ENCODE measurements at places on chromosomes 1 and 21.

DNA sequence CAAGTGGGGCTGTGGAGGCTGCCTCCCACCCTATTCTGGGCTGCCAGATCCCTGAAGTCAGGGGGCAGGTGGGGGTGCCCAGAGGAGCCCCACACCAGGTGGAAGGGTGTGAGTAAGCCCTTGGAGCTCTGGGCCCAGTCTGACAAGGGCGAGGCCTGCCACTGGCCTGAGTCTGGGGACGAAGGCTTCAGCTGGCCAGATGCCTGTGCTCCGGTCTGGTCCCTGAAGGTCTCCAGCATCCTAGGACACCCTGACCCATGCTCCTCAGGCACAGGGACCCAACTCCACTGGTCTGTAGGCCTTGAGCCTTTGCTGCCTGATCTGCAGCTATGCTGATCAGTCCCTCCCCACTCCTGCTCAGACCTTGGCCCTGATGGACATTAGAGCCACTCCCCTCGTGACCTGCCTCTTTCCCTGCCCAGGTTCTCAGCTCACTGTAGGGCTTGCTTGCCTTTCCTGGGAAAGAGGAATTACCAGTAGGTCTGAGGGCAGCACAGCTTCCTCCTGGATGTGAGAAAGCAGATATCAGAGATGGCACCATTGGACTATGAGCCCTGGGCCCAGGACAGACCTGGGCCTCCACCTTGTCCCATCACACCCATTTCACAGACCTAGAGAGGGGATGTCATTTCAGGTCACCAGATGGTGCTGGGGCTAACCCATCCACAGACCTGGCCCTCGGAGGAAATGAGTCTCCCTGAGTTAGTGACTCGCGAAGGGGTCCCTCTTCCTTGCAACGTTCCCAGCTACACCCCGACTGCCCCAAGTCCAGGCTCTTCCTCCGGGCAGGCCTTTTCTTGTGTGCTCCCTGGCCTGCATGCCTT is 32.8 kb upstream of the CSF3R start:
- no peak for DNase-seq

DNA sequence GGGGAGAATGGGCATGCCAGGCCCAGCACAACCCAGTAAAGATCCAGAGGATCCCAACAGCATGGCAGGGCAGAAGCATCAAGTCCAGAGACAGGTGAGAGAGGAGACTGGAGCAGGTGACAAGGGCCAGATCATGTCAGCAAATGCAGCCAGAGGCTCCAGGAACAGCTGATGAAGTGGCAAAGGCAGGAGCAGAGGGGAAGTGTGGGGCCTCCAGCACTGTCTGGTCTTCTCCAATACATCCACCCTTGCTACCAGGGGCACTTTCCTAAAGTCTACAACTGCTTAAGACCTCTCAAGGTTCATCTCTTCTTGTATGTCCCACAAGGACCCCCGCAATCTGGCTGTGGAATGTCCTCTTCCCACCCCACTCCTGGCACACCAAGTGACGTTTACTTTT is 17.4 kb downstream of the FAM163A start:
- DNase-seq: no peak

DNA sequence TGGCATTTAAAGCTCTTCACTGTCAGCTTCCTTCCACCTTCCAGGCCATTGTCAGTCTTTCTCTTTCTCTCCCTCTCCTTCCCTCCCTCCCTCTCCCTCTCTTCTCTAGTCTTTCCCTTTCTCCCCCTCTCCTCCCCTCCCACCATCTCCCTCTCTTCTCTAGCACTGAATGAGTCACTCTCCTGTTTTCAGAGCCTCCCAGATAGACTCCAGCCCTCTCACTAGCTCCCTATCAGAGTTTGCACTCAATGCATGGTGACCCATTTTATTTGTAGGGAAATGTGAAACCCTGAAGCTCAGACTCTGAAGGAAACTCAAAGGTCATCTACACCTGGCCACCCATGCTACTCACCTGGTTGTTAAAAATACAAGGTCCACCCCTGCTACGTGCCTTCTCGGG is 4.4 kb upstream of the MATN1 start:
- peak; percentile 62 for DNase-seq

DNA sequence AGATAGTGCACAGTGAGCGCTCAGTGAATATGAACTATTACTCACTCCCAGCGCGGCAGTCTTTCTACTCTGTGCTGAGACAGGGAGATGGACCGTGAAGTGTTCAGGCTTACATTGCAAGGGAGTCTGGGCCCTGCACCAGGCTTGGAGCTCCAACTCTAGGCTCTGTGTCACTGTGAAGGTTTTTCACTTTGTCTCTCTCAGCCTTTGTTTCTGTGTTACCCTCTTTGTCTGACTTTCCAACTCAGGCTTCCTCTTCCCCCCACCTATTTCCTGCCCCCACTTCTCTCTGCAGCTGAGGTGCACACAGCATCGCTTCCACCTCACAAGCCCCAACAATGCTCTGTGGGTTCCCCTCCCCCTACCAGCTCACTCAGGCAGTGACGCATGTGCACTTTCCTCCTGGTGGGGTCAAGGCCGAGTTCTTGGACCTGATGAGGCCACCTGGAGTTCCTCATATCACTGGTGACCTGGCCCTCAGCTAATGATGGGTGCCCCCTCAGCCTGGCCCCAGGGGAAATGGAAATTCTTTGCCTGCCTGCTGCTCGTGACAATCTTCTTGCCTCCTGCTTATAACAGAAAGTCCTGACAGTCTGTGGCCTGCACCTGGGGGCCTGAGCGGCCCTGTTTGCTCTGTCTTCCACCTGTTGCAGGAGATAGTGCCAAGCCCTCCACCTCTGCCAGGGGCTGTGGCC is 1.1 kb upstream of the LCK start:
- peak; percentile 34 for DNase-seq

DNA sequence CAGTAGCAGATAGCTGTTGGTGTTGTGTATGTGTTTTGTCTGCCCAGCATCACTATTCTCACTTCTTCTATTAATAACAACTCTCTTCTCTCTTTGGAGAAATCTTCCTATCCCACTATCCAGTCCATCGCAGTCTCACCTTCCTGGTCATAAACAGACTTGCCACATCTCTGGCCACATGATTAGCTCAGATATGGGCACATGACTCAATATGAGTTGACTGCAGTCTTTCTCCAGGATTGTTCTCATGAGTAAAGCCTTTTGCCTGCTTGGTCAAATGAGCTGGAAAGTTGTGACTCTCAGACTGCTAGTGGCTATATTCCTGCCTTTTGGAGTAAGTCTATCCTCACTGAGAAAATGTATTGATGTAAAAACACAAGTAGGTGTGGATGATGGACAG is 32.9 kb upstream of the TADA1 start:
- peak; percentile 32 for DNase-seq

DNA sequence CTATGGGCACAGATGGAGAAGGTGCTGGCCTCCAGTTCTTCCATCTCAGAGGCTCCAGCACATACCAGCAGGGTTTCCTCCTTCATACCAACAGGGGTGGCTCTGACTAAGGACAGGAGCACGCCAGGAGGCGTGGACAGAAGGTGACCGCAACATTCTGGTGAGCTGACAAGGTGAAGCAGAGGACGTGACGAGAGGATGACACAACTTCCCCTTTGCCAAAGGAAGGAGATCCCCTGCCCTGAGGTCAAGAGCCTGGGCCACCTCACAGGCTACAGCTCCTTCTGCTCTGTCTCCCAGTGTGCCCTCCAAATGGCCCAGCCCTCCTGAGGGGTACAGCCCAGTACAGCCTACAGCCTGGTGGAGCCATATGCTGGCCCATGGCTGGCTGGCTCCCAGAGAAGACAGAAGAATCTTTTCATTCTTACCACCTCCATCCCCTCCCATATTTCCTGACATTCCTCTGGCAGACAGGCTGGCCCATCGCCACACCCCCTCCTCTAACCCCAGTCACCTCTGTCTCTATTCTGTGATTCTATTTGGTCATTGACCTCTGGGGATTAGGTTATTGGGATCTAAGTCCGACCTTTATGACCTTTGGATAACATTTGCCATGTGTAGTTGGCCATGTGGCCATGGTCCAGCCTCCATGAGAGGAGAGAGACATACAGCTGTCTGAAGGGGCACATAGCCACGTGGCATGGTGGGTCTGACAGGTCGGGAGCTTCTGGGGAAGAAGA is 5.1 kb upstream of the LAMB3 start:
- peak; percentile 69 for DNase-seq

- DNase-seq: no peak
Measured at GRCh38 chr1:20658166-20658915, 2.8 kb downstream of the DDOST start.

GRCh38 chr1:160371756-160372155 is 4.9 kb downstream of the NHLH1 start:
- DNase-seq: no peak

GRCh38 chr1:166918088-166918955 is 42.3 kb upstream of the TADA1 start:
- DNase-seq: no peak

DNA sequence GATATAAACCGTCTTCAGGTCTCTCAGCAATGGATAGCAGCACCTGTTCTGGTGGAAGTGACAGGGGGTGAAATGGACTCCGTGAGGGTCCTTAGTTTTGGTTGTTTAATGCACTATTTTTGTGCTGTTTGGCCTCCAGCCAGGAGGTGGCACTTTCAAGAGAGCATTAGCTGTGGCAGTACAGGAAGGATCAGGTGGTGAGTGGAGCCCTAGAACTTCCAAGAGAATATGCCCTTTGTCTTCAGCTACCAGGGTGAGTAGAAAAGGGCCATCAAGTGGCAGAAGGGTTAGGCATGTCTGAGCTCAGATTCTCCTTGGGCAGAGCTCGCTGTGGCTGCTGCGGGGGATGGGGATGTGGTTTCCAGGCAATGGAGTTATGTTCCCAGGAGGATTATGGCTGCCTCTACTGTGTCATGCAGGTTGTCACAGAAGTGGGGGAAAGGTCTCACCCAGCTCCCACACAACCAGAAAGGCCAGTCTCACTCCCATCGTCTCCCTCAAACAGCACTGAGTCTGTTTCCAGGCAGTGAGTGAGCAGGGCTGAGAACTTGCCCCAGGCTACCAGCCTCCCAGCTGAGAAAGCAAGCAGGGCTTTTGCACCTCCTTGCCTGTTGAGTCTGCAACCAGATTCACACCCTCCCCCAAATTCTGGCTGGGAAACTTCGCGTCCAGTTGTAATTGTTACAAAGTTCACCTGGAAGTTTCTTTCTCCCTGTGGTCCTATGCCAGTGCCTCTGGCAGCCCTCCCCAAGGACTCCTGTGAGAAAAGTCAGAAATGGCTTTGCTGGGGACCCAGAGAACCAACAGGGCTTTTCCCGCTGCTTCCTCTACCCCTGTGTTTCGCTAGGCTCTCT is 39.1 kb upstream of the TTLL7 start:
- no peak for DNase-seq

GRCh38 chr21:46374761-46375389 is 50.9 kb downstream of the PCNT start:
- DNase-seq: no peak

DNA sequence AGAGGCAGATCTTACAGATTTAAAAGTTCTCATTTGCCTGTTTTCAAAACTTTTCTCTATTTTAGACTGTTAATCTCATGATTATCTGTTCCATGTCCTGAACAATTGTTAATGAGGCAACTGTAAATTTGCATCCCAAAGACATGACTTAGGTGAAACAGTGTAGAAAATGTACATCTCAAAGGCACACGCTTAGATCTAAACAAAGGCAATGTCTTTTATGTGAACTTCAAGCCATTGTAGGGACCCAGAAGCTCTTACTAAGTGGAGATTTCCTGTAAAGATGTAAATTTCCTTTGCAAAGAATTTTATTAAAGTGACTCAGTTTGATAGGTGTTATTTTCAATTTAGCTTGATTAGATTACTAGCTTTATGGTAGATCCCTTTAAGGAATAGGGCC is 125.2 kb upstream of the F3 start:
- DNase-seq: no peak

GRCh38 chr1:55040083-55040932 is 960 bp downstream of the PCSK9 start:
- peak; percentile 13 for DNase-seq

DNA sequence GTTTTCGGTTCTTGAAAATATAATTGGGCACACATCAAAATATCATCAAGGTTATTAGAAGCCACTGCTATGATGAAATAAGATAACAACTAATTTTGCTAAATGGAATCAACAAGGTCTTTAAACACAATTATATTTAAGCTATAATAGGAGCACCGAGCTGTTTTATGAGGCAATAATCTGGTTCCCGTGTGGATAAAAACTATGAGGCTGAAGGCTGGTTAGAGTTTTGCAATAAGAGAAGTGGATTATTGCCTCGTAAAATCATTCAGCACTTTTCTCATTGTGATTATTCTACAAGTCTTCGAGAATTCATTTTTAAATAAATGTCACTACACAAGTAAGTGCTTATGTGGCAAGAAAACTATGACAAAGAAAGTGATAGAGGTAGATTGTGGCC is 975.7 kb upstream of the ADGRL2 start:
- no peak for DNase-seq

- no peak for DNase-seq
Measured at GRCh38 chr1:169234780-169235179, 128.3 kb downstream of the ATP1B1 start.

- DNase-seq: no peak
Measured at GRCh38 chr1:182716740-182717720, 32.6 kb upstream of the RGS8 start.

- DNase-seq: peak; percentile 25
Measured at GRCh38 chr1:244137725-244138124, 86.6 kb downstream of the ZBTB18 start.

- DNase-seq: no peak
Measured at GRCh38 chr1:150968491-150968890, 6.1 kb downstream of the CERS2 start.

DNA sequence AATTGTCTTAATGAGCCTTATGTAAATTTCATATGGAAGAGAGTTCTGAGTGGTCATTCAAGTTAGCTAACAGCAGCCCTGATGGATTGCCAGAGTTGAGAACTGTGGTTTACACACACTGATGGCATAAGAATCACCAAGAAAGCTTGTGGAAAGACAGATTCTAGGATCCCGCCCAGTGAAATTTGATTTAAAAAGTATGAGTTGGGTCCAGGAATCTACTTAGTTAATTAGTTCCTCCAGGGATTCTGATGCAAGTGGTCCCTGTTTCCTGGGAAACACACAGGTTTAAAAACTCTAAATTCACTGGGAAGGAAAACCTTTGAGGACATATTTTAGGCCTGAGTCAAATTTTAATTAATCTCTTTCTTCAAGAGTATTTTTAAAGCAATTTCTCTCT is 144.3 kb downstream of the NTPCR start:
- no peak for DNase-seq

- DNase-seq: no peak
Measured at GRCh38 chr21:42376338-42376982, 10.1 kb upstream of the TFF1 start.

DNA sequence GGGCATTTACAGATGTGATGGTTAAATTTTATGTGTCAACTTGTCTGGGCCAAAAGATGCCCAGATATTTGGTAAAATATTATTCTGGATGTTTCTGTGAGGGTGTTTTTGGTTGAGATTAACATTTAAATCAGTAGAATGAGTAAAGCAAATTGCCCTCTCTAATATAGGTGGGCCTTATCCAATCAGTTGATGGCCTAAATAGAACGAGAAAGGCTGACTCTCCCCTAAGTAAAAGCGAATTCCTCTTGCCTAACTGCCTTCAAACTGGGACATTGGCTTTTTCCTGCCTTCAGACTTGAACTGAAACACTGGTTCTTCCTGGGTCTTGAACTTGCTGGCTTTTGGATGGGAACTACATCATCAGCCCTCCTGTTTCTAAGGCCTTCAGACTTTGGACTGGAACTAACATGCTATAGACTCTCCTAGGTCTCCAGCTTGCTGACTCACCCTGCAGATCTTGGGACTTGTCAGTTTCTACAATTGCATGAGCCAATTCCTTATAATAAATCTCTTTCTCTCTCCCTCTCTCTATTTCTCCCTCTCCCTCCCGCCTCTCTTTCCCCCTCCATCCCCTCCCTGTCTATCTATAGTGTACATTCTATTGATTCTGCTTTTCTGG is 10.2 kb upstream of the NAV1 start:
- DNase-seq: peak; percentile 70

Data from iris pigment epithelial cell (primary cell).